ENCODE measurements at places on chromosomes 1 and 21. TPM values are rescaled to one million over a fixed set of nuclear protein-coding genes. Genes with fewer than 3 reads are reported as not detected.

DNA sequence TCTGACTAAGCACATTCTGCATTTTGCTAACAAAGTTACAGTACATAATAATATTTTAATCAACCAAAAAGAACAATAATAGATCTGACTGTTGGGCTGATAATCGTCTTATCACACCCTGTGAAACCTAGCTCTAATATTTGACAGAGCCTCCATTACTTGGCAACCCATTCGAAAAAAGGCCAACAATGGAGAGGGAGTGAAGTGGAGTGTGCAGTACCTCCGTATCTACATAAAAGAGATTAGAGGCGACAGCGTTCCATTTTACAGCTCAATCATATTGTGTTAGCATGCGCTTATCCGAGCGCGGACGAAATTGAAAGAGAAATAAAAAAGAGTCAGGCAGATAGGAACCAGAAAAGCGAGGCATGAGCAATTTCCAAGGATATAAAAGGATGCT, 137.3 kb upstream of the USH2A start:
- H3K4me3 ChIP-seq = no peak overlapping the region
- H3K27me3 ChIP-seq = peaks cover 5% of the 10 kb centered on the region
- no peak overlapping the region for H3K27ac ChIP-seq
- no peaks in the 10 kb centered on the region for H3K4me1 ChIP-seq

GRCh38 chr1:154614247-154614646, 6.3 kb upstream of the ADAR start:
- no peak overlapping the region for H3K4me3 ChIP-seq
- no peaks in the 10 kb centered on the region for H3K36me3 ChIP-seq
- H3K27me3 ChIP-seq = no peaks in the 10 kb centered on the region
- peaks cover 15% of the 10 kb centered on the region for H3K4me1 ChIP-seq
- no peak for DNase-seq
- no peak overlapping the region for H3K27ac ChIP-seq

- H3K27ac ChIP-seq = no peak overlapping the region
- peaks cover 31% of the 10 kb centered on the region for H3K4me1 ChIP-seq
- no peak for DNase-seq
- no peaks in the 10 kb centered on the region for H3K27me3 ChIP-seq
- H3K36me3 ChIP-seq = no peaks in the 10 kb centered on the region
These were observed 194.7 kb upstream of the RAB4A start for GRCh38 chr1:229076195-229076594.

GRCh38 chr1:241816008-241816407, 32.0 kb upstream of the EXO1 start:
- DNase-seq = no peak
- H3K4me3 ChIP-seq = no peak overlapping the region

DNA sequence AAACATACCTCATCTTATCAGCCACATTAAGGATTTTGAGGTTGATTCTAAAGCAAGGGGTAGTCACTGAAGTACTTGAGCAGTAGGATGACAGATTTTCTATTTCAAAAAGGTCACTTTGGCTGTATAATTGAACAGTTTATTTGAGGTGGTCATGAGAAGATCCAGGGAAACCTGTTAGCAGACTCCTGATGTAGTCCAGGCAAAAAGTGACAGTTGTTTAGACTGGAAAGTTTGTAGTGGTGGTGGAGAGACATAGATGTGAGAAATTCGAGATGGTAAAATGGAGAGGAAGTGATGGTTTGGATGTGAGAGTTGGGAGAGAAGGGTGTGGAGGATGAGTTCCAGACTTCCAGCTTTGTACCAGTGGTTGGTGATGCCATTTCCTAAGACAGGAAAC, 7.5 kb downstream of the FAM163A start:
- no peak overlapping the region for H3K27ac ChIP-seq
- no peaks in the 10 kb centered on the region for H3K4me1 ChIP-seq
- no peak for DNase-seq
- H3K27me3 ChIP-seq = peaks cover 25% of the 10 kb centered on the region

DNA sequence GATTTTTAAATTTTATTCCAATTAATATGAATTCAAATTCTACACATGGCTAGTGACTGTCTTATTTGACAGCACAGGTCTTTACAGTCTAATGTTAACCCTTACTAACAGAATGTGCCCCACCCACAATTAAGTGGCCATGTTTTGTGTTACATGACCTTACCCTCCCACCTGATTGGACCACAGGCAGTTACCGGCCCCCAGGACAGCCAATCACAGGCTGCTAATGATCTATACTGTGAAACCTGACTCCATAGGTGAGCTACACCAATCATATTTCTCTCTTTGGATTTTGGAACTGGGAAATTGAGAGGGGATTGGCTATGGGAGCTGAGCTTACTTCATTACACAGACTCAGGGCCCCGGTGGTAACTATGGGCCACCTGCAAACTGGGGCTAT, 27.5 kb downstream of the ZP4 start:
- no peak for DNase-seq
- no peak overlapping the region for H3K4me3 ChIP-seq
- H3K27ac ChIP-seq = no peak overlapping the region
- no peaks in the 10 kb centered on the region for H3K36me3 ChIP-seq

GRCh38 chr1:152034654-152035538, 1.9 kb downstream of the S100A11 start:
- H3K27ac ChIP-seq = peak overlapping the region; percentile 86
- peaks cover 20% of the 10 kb centered on the region for H3K4me1 ChIP-seq
- H3K36me3 ChIP-seq = peaks cover 47% of the 10 kb centered on the region
- peak; percentile 69 for DNase-seq

DNA sequence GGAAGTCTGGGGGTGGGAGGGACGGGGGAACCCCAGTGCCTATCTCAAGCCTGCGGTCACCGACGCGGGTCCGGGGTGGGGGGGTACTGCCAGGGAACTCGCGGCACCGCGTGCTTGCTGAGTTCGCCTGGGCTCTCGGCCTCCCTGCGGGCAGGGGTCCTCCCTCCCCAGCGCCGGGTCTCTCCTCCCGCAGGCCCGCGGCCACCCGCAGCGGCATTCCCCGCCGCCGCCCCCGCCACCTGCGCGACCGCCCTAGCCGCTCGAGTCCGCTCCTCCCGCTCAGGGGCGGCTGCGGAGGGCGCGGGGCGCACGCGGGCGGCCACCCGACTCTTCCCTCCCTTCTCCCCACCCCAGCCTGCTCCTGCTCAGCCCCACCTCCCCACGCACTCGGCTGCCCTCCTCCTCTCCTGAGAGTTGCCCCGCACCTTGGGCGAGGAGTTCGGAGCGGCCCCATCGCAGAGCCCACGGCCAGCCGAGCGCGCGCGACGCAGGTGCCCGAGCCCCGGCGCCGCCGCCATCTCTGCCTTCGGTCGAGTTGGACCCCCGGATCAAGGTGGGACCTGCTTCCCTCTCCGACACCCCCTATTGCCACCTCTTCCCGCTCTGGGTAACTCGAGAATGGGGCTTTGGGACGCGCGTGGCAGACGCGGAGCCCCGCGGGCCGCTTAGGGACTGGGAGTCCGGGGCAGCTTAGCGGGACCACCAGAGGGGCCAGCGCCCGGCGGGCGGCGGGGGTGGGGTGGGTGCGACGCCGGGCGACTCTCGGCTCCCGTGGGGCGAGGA, 105.0 kb downstream of the LEPR start:
- H3K27me3 ChIP-seq = peaks cover 41% of the 10 kb centered on the region
- H3K4me1 ChIP-seq = no peaks in the 10 kb centered on the region
- H3K27ac ChIP-seq = no peak overlapping the region
- no peak for DNase-seq
- no peaks in the 10 kb centered on the region for H3K36me3 ChIP-seq

DNA sequence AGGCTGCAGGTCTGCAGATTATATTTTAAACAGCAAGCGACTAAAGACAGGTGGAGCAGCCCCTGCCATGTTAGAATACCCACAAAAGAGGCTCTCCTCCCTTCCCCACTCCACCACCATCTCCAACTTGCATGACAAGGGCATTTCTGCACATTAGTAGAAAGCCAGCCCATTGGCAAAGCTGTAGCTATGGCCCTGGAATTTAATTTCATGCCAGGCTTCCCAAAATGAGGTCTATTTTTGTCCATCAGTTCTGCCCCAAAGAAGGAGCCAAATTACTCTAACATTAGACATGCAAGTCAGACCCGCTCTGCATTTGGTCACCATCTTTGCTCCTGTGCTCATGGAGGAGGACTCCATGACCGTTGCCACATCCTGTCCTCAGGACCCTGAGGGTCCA, 115.2 kb downstream of the LAMC2 start:
- no peak overlapping the region for H3K27ac ChIP-seq
- H3K27me3 ChIP-seq = no peaks in the 10 kb centered on the region
- no peaks in the 10 kb centered on the region for H3K36me3 ChIP-seq

DNA sequence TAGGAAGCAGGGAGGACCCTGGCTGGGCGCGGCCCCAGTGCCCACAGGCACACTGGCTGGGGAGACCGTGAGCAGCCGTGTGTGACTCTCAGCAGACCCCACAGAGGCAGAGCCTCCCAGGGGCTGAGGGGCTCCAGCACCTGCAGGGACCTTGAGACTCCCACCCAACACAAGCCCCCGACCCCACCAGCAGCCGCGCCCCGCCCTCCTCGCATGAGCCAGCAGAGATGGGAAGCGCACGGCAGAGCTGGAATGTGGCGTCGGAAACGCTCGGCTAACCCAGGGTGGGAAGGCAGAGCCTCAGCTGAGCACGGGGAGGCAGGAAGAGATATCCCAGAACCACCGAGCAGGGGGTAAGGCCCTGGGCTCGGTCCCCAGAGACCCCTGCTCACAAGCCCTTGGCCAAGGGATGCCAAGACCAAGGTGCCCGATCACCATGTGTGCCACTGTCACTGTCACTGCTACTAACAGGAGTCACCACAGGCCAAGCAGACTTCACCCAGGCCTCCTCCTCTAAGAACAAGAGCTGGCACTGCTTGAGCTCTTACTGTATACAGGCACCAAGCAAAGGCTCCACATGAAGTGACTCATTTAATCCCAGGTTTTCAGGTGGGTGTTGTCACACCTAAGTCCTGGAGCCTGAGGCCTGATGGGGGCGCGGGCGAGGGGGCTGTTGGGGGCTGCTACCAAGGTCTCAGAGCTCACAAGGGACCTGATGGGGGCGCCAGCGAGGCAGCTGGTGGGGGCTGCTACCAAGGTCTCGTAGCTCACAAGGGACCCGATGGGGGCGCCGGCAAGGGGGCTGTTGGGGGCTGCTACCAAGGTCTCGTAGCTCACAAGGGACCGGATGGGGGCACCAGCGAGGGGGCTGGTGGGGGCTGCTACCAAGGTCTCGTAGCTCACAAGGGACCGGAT, 20.1 kb downstream of the MEGF6 start:
- H3K36me3 ChIP-seq = no peaks in the 10 kb centered on the region
- no peak overlapping the region for H3K27ac ChIP-seq
- no peak for DNase-seq
- H3K4me1 ChIP-seq = no peaks in the 10 kb centered on the region
- no peak overlapping the region for H3K4me3 ChIP-seq
- H3K27me3 ChIP-seq = peaks cover 6% of the 10 kb centered on the region

- no peaks in the 10 kb centered on the region for H3K4me1 ChIP-seq
- no peak overlapping the region for H3K4me3 ChIP-seq
- no peaks in the 10 kb centered on the region for H3K36me3 ChIP-seq
- H3K27ac ChIP-seq = no peak overlapping the region
- no peaks in the 10 kb centered on the region for H3K27me3 ChIP-seq
These were observed 483.2 kb upstream of the PTBP2 start for GRCh38 chr1:96238426-96238825.

DNA sequence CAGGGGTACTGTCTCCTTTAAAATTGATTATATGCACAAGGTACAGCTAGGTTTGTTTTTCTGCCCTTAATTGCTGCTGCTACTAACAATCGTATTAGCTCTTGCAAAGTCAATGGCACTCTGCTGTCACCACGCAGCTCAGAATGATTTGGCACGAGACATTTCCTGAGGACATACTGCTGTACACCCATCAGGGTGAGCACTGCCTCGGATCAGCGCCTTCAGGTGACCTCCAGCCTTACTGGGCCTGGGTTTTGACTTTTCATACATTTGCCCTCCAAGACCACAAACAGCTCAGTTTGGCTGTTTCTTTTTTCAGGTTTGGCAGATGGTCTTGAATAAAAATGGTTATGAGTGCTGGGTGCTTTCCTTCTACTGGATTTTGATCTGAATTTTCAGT, 110.9 kb downstream of the NTPCR start:
- no peaks in the 10 kb centered on the region for H3K27me3 ChIP-seq
- no peak for DNase-seq
- peaks cover 8% of the 10 kb centered on the region for H3K4me1 ChIP-seq
- no peak overlapping the region for H3K4me3 ChIP-seq
- H3K36me3 ChIP-seq = no peaks in the 10 kb centered on the region

DNA sequence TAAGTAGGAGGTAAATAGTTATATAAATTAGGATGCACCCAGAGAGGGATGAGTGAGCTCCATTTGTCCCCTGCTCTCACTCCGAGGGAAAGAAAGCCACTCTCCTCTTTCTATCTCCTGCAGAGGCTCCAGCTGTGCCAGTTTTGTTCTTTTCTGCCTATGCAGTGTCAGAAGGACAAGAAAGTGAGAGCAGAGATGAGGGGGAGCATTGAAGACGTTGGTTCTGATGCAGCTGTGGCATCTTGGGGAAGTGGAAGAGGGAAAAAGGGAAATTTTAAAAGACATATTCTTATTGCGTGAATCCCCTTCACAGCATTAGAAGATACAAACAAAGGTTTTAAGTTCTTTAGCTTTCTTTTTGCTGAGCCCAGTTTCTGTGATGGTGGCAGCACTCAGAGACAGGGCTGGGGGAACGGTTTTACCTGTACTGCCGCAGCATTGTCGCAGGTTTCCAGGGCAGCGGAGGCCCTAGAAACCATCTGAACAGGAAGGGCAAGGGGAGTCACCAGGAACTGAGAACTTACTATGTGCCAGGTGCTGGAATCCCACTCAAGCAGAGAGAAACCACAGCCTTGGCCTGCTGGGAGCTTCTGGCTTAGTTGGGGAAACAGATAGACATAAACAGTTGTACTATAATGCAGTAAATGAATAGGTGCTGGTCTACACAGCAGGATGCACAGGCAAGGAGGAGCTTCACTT, 44.9 kb upstream of the USP24 start:
- H3K4me3 ChIP-seq = no peak overlapping the region
- no peaks in the 10 kb centered on the region for H3K4me1 ChIP-seq
- no peaks in the 10 kb centered on the region for H3K36me3 ChIP-seq

DNA sequence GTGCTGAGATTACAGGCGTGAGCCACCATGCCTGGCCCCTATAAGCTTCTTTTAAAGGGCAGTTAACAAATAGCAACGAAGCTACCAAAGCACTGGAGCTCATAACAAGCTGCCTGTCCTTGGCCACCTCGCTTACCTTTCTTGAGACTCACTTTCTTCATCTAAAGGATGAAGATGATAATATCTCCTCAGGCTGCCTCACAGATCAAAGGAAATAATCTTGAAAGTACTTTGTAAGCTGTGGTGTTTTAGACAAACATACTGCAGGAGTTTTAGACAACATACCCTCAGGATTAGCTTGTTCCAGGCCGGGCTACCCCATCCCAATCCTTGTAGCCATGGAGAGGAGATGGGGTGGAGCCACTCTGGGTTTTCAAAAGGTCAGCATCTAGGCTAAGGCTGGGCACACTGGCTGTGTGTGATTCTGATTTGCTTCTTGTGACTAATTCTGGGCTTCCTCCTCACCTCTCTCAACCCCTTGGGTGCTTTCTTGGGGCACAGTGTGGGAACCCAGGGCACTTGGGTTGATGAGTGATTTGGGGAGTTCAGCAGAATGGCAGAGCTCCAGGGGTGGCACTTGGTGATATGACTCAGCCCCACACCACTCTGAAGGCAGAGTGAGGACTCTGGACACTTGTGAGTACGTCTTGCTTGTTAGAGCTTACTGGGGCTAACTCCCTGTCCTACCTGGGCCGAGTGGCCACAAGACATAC, 5.2 kb downstream of the GPR25 start:
- H3K27me3 ChIP-seq = no peaks in the 10 kb centered on the region
- no peaks in the 10 kb centered on the region for H3K36me3 ChIP-seq
- H3K4me3 ChIP-seq = no peak overlapping the region
- H3K27ac ChIP-seq = no peak overlapping the region

AUNIP gene
- total RNA-seq = 5.9 TPM

CD1E gene
- not detected for total RNA-seq

RGS8 gene
- not detected for total RNA-seq

LINGO4 gene
- total RNA-seq = not detected

PARS2 gene
- total RNA-seq = 2.6 TPM
